GM23248 (cell line): ENCODE measurements at places on chromosomes 7 and 10. TPM values are rescaled to one million over a fixed set of nuclear protein-coding genes. Genes with fewer than 3 reads are reported as not detected.

IGFBP3 gene
- 17,437 and 17,601 TPM in 2 replicates for polyA plus RNA-seq

CALN1 gene
- polyA plus RNA-seq = not detected in 2 replicates

CEP55 gene
- 14.9 and 16.8 TPM in 2 replicates for polyA plus RNA-seq

NEUROG3 gene
- not detected in 2 replicates for polyA plus RNA-seq

POLR3A gene
- polyA plus RNA-seq = 11.9 and 12.8 TPM in 2 replicates

MSS51 gene
- polyA plus RNA-seq = 0.26 and 0.28 TPM in 2 replicates

ZNF425 gene
- polyA plus RNA-seq = 3.9 and 4.1 TPM in 2 replicates

DHTKD1 gene
- 6.4 and 6.8 TPM in 2 replicates for polyA plus RNA-seq

SLC26A3 gene
- polyA plus RNA-seq = not detected in 2 replicates

VDAC2 gene
- polyA plus RNA-seq = 259 and 268 TPM in 2 replicates

DUSP5 gene
- 5.8 and 13.3 TPM in 2 replicates for polyA plus RNA-seq

PRPS1L1 gene
- polyA plus RNA-seq = not detected in 2 replicates

CTAGE4 gene
- 0.35 and 1.0 TPM in 2 replicates for polyA plus RNA-seq

GPR85 gene
- 1.3 and 1.8 TPM in 2 replicates for polyA plus RNA-seq

TLX1 gene
- not detected in 2 replicates for polyA plus RNA-seq

ITGA8 gene
- polyA plus RNA-seq = 0.23 TPM in 1 of 2 replicates, not detected in the other

COBL gene
- polyA plus RNA-seq = not detected in 2 replicates

SEMA4G gene
- polyA plus RNA-seq = 0.44 and 1.1 TPM in 2 replicates

DDC gene
- polyA plus RNA-seq = not detected in 2 replicates

HECW1 gene
- 2.0 and 2.1 TPM in 2 replicates for polyA plus RNA-seq

SERPINE1 gene
- 1,537 and 1,563 TPM in 2 replicates for polyA plus RNA-seq

ADAP1 gene
- 0.24 and 0.51 TPM in 2 replicates for polyA plus RNA-seq

KEL gene
- not detected in 2 replicates for polyA plus RNA-seq

KLF14 gene
- polyA plus RNA-seq = 0.24 and 0.25 TPM in 2 replicates

PFKFB3 gene
- 23.5 and 23.7 TPM in 2 replicates for polyA plus RNA-seq

ABCC2 gene
- polyA plus RNA-seq = 0.19 and 0.20 TPM in 2 replicates

PLPP4 gene
- polyA plus RNA-seq = 32.1 and 34.4 TPM in 2 replicates

NXPH1 gene
- polyA plus RNA-seq = not detected in 2 replicates

HKDC1 gene
- 0.33 and 0.34 TPM in 2 replicates for polyA plus RNA-seq

OR2A1 gene
- polyA plus RNA-seq = 0.10 and 0.15 TPM in 2 replicates

STEAP2 gene
- polyA plus RNA-seq = 19.2 and 20.2 TPM in 2 replicates

JCAD gene
- polyA plus RNA-seq = 17.1 and 21.1 TPM in 2 replicates

FOXK1 gene
- 7.4 and 8.5 TPM in 2 replicates for polyA plus RNA-seq

PGAM2 gene
- not detected in 2 replicates for polyA plus RNA-seq

ARHGAP19 gene
- polyA plus RNA-seq = 1.9 and 2.2 TPM in 2 replicates

PPP1R17 gene
- polyA plus RNA-seq = 0.20 and 0.29 TPM in 2 replicates

PNLIPRP3 gene
- not detected in 2 replicates for polyA plus RNA-seq

HERPUD2 gene
- 21.9 and 22.7 TPM in 2 replicates for polyA plus RNA-seq

GJC3 gene
- polyA plus RNA-seq = not detected in 2 replicates

LGI1 gene
- not detected in 2 replicates for polyA plus RNA-seq

FAM25A gene
- polyA plus RNA-seq = not detected in 2 replicates

TRPV6 gene
- not detected in 2 replicates for polyA plus RNA-seq

FLNC gene
- polyA plus RNA-seq = 74.0 and 75.1 TPM in 2 replicates

C10orf105 gene
- polyA plus RNA-seq = 0.06 TPM in 1 of 2 replicates, not detected in the other

TAF3 gene
- polyA plus RNA-seq = 4.4 and 5.5 TPM in 2 replicates

NT5C3A gene
- 40.2 and 40.4 TPM in 2 replicates for polyA plus RNA-seq

TEX36 gene
- polyA plus RNA-seq = 0.34 and 0.35 TPM in 2 replicates

NPC1L1 gene
- not detected in 2 replicates for polyA plus RNA-seq

FRAT1 gene
- polyA plus RNA-seq = 0.44 and 0.75 TPM in 2 replicates

NSUN5 gene
- 21.1 and 23.4 TPM in 2 replicates for polyA plus RNA-seq

TEX47 gene
- not detected in 2 replicates for polyA plus RNA-seq

PLEKHS1 gene
- not detected in 2 replicates for polyA plus RNA-seq

NKX2-3 gene
- polyA plus RNA-seq = not detected in 2 replicates

FEZF1 gene
- not detected in 2 replicates for polyA plus RNA-seq

LRRC18 gene
- polyA plus RNA-seq = not detected in 2 replicates
